ENCODE measurements at places on chromosomes 3 and 15.
A peak's percentile ranks its signal among the peaks of the same experiment; 100 is the strongest.

- no peak for DNase-seq
These were observed 51.2 kb downstream of the ASB7 start for GRCh38 chr15:100653608-100654007.

DNA sequence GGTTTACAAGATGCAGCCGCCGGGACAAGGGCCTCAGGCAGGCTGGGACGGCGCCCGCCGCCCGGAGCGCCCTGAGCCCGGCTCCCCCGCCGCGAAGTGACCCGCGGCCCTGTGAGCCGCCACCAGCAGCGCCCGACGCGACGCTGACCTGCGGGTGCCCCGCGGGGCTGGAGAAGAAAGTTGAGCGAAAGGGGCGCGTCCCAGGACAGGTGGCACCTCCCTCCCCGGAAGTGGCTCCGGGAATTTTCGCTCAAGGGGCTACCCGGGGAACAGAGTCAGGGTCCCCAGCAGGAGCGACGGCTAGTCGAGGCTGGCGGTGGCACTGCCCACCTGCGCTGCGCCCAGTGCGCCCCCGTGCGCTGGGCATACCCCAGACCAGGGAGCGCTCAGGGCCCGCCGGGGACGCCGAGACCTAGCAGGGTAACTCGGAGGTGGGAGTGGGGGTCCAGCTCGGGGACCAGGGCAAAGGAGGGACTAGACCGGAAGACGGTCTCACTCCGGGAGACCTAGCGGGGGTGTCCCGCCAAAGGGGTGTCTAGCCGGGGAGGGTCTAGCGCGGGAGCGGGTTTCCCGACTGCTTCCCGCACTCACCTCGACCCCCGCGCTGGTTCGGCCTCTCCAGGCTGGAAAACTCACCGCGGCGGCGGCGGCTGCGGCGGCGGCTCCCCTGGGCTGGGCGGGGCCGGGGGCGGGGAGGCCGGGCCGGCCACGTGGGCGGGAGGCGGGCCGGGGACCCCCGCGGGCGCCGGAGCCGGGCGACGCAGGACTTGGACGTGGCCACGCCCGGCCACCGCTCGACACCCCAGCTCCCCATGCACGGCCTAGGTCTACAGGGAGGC lies 18.4 kb downstream of the SPATA12 start:
- DNase-seq, result no peak

- DNase-seq, result no peak
These were observed 60.7 kb downstream of the EXOG start for GRCh38 chr3:38556640-38557358.

DNA sequence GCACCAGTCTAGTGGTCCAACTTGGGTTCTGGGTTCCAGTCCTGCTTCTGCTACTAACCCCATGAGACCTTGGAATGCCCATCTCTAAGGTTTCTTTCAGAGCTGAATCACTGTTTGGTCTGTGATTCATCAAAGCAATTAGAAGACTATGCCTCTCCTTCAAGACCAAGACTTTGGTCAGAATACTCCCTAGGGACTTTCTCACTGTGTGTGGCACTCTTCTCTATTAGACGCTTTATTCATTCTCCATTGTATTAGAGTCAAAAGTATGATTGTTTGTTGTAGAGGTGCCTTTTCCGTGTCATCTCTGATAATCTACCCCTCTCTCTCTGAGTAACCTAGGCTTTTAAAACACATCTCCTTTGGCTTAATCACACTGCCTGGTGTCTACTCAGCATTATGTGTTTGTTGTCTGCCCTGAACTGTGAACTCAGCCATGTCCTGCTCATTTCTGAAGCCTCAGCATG lies 90.5 kb downstream of the LPP start:
- no peak for DNase-seq

- no peak for DNase-seq
These were observed 55.8 kb downstream of the GTF2E1 start for GRCh38 chr3:120798346-120798745.

- peak; percentile 1 for DNase-seq
These were observed 237.1 kb upstream of the CFAP20DC start for GRCh38 chr3:59286791-59287531.

DNA sequence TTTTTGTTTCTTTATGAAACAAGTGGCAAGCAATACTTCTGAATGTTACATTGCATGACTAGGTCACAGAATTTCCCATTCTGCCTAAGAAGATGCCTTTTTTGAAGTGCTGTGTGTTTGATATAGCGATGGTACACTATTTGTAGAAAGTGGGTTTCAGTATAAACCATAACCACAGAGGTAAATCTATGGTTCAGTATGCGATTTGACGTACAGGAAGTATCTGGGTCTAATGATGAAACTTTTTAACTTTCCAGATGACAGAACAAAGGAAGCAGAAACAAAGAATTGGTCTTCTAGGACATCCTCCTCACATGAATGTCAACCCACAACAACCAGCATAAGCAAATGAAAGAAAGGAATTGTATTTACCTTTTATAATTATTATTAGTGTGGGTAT lies 133.4 kb upstream of the BHLHE40 start:
- DNase-seq, result no peak

GRCh38 chr3:30904996-30905395 lies 10.5 kb upstream of the GADL1 start:
- no peak for DNase-seq

DNA sequence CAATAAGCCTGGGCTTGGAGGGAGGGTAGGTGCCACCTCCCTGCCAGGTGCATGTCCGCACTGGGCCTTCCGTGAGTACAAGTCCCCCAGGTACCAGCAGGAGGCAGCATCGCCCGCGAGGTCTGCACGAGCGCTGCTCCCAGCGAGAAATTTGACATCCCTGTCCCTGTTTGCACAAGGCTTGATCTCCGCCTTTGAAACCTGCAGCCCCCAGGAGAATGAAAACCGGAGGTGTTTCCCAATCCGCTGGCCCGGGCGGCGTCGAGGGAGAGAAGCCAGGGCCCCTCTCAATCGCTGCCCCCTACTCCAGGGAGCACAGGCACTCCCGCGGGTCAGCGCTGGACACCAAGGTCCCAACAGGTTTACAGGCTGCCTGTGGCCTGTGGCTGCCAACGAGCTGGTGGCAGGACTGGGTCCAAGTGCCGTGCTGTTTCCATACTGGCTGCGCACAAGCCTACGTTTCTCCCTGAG lies 961 bp downstream of the HAPLN3 start:
- DNase-seq, result no peak

- no peak for DNase-seq
These were observed 92.9 kb upstream of the CADPS start for GRCh38 chr3:62968128-62968527.

DNA sequence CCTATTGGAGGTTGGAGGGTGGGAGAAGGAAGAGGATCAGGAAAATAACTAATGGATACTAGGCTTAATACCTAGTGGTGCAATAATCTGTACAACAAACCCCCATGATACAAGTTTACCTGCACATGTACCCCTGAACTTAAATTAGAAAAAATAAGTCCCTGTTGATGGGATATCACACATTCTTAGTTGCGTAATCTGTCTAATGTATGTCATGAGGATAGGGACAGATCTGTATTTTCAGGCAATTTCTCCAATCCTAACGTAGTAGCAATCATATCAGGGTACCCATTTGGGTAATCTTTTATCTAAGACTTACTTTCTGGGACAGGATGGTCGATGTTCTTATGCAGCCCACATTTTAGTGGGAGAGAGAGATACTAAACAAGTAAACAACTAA lies 239.1 kb upstream of the AZI2 start:
- no peak for DNase-seq

DNA sequence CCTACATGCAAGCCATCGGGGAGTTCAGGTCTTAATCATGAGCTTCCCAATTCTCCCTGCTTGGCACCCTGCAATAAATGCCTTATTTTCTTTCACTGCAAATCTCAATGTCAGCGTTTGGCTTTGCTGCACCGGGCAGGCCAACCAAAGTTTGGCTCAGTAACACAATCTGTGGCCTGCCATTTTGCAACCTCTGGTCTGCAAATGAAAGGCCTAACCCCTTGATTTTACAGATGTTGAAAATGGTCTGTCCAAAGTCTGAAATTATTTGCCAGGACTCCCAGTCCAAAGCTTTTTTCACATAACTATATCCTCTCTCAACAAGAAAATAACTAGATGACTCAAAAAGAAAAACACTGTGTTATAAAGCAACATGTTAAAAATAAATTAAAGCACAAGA lies 34.0 kb upstream of the LEKR1 start:
- DNase-seq, result no peak

- no peak for DNase-seq
These were observed 256.6 kb upstream of the ROPN1 start for GRCh38 chr3:124248471-124249028.

- DNase-seq, result no peak
These were observed 387 bp downstream of the GNB4 start for GRCh38 chr3:179450901-179451264.

- DNase-seq, result no peak
These were observed 177.5 kb downstream of the RORA start for GRCh38 chr15:61051569-61052031.

GRCh38 chr15:62934236-62934971 lies 108.1 kb upstream of the TPM1 start:
- DNase-seq, result no peak

GRCh38 chr15:77066971-77067690 lies 3.8 kb downstream of the TSPAN3 start:
- peak; percentile 29 for DNase-seq

DNA sequence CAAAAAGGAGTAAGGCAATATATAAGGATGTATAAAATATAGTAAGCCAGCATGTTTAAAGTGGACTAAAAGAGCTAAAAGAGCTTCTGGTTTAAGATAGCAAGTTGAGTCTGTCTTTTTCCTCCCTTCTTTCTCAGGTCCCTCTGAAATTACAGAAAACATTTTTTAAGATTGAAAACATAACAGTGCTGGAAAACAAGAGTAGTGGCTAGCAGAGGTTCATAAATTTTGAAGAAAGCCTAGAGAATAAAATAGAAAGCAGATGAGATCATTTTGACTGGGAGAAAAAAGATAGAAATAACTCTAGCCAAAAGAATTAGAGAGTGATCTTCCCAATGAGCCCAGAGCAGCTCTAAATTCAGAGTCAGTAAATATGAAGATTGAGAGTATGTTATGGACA lies 41.9 kb downstream of the ATP8B4 start:
- no peak for DNase-seq

GRCh38 chr15:52100807-52101442 lies 11.7 kb downstream of the BCL2L10 start:
- no peak for DNase-seq

DNA sequence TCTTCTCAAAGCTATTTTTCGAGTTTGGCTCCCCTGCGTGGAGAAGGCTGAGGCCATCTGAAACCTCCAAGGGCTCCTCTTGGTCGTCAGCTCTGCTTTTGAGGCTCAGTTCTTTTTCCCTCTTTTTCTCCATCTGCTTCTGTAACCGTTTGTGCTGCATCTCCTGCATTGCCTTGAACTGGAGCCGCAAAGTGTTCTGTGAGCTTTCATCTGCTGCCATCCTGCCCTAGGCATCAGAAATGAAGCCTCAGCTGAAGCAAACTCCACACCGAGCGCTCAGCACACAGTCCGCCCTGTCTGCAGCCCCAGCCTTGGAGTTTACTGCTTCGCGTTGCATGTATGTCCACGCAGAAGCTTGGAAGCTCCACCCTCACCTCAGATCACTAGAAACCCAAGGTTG lies 14.9 kb downstream of the CCDC13 start:
- DNase-seq, result no peak

DNA sequence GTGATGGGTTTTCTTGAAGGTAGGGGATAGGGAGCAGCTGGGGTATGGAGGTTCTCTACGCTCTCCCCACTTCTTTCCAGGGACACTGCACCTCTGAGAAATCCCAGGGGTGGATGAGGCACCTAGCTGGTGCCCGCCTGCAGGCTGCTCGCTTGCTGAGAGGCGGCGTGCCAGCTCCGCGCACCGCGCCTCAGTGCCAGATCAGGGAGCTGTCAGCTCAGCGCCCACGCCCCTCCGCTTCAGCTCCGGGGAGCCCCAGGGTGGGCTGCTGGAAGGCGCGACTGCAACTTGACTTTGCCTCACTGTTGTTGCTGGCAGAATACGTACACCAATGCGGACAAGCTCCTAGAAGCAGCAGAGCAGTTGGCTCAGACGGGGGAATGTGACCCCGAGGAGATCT lies 345.7 kb upstream of the UMPS start:
- DNase-seq, result no peak

- no peak for DNase-seq
These were observed 174.9 kb upstream of the SNTN start for GRCh38 chr3:63477494-63478129.

GRCh38 chr3:50737193-50737905 lies 62.6 kb downstream of the DOCK3 start:
- DNase-seq, result no peak

DNA sequence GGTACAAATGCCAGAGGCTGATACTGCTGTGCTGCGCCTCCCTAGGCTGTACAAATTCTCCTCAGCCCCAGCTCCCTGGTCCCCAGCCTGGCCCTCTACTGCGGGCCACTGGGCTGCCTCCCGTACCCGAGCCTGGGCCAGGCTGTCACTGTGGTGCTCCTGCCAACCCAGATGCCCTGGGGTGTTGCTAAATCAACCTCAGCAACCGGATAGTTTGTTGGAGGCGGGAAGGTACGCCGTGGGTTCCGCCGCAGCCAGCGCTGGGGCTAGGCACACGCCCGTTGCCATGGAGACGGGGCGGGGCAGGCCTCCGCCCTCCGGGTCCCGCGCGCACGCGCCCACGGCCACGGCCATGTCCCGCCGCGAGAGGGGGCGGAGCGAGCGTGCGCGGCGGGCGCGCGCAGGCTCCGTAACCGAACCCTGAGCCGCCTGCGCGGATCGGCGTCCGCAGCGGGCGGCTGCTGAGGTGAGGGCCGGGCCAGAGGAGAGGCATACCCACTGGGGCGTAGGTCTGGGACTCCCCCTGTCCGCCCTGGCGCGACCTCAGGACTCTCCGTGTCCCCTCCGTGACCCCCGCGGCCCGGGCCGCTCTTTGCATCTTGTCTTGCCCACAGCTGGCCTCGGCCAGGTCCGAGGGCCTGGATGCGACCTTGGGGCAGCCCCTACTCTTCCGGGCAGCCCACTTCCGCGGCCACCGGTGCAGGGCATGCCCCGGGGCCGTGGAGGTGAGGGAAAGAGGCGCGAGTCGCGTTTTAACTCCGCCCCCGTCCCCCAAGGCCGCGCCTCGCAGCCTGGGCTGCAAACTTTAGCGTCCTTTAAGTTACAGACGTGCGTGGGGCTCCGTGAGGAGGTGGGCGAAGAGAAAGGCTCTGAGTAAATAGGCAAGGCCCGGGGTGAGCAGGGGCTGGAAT lies at the start of gene TEX264:
TEX264 (plus strand) TSS at position 430 of the 911 bp plus-strand sequence. CDS start 3,053 bp downstream, outside the sequence.
- peak; percentile 49 for DNase-seq

DNA sequence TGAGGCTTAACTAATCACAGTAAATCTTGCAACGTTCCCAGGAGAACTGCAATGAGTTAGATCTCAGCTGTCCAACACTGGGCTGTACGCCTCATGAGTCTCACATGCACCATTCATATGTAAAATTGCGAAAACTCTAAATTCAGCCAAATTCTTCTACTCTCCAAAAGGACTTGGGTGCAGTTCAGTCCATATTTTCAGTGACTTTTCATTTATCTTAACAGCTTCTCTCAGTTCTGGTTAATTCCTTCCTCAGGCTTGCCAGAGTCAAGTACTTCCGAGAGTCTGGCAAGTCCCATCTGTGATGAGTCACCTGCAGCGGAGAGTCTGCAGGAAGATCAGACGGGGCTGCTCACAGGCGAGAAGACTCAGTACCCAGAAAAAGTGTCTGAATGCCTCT lies 11.5 kb downstream of the CCDC80 start:
- no peak for DNase-seq
